ENCODE measurements at places on chromosomes 1 and 21.

GRCh38 chr1:88774151-88774556 is 90.1 kb downstream of the PKN2 start:
- DNase-seq, result peak; percentile 11

DNA sequence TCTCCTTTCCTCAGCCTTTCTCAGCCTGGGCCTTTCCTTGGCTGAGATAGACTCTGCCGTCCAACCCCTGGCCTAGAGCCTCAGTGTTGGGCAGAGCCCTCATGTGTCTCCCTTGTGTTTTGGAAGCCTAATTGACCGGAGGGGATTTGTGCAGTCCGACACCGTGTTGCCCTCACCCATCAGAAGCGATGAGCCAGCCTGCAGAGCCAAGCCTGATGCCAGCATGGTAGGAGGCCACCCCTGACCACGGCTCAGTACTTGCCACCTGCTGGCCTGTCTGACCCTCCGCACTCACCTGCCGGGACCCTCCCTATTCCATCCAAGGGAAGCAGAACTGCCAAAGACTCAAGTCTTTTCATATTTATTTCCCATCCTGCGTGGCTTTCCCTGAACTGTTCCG is 9.3 kb upstream of the SFN start:
- no peak for DNase-seq

DNA sequence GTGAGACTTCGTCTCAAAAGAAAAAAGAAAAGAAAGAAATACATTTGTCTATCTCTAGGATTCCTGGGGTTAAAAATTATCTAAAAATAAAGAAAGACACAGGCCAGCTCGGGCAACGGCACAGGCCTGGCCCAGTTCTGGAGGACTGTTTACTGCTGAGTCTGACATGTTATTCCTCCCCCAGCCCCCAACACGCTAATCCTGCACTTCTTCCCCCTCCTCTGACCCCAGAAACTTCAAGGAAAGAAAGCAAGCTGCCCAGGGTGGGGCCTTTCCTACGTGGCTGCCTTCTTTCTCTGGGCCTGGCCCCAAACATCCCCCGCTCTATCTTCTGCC is 40.0 kb downstream of the ACOT7 start:
- DNase-seq, result no peak

GRCh38 chr1:226064816-226065248 is 2.3 kb downstream of the H3-3A start:
- DNase-seq, result peak; percentile 74

DNA sequence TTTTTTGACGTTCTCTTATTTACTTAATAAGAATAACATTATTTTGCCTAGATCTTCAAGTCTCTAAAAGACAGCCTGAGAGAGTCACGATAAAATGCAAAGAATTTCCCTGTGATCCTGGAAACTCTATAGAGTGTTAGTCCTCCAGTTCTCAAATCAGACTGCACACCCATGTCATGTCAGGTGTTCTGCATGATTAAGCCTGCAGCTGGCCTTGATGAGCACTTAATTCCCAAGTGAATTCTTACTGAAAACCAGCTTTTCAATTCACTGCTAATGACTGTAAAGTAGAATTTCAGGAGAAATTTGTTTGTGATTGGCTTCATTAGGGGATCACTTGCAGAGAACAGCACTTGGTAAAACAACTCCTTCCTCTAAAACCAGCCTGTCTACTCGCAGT is 41.9 kb downstream of the CHML start:
- no peak for DNase-seq
